ENCODE measurements at places on chromosomes 5 and 9. TPM values are rescaled to one million over a fixed set of nuclear protein-coding genes. Genes with fewer than 3 reads are reported as not detected.

DNA sequence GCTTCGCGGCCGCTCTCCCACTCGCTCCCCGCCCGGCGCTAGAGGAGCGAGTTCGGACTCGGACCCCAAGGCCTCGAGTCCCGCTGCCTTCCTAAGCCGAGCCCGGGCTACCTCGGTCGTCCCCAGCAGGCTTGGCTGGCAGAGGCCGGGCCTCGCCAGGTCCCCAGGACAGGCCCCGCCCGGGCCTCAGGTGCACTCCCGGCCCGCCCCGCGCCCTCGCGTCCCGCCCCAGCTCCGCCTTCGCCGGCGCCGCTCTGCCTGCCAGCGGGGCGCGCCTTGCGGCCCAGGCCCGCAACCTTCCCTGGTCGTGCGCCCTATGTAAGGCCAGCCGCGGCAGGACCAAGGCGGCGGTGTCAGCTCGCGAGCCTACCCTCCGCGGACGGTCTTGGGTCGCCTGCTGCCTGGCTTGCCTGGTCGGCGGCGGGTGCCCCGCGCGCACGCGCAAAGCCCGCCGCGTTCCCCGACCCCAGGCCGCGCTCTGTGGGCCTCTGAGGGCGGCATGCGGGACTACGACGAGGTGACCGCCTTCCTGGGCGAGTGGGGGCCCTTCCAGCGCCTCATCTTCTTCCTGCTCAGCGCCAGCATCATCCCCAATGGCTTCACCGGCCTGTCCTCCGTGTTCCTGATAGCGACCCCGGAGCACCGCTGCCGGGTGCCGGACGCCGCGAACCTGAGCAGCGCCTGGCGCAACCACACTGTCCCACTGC is at the start of gene SLC22A5:
TSS of gene SLC22A5 (plus strand) at position 237 of the 707 bp plus-strand sequence. CDS start at position 500, 263 bp downstream.
- peak; percentile 83 for DNase-seq

GABRA1 gene
- not detected for total RNA-seq

DNA sequence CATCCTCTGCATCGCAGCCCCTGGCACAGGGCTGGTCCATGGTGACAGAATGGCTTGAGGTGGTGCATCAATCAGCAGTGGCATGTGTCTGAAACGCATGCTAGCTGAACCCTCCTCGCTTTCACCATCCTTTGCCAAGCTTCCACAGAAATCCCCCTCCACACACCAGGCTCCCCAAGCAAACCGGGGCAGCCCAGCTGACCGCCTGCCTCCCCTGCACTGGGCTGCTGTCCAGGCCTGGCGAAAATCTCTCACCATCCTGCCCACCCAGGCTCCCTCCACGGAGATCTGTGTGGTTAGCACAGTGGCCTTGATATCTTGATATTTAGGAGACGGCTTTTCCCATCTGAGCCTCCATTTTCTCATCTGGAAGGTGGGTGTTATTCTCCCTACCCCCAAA is 905 bp upstream of the HRH2 start:
- DNase-seq: no peak

GRCh38 chr9:93316726-93317494 is 133.0 kb downstream of the WNK2 start:
- no peak for DNase-seq

GRCh38 chr5:73909474-73909873 is 283.5 kb downstream of the ARHGEF28 start:
- DNase-seq: no peak

DNA sequence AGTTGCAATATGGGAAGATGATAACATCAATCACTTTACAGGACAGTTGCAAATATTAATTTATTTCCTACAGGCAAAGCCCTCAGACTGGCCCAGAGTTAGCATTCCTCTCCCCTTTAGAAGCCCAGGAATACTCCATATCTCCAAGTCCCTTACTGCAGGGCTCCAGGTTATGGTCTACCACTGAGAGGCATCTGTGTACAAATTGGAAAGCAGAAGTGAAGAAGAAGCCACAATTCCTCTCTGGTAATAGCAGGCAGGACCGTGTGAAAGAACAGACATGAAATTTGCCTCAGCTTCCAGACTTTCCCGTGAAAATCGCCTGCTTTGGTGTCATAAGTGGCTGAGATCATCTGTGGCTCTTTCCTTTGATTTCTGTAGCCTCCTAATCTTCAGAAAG is 289.6 kb downstream of the GLIS3 start:
- no peak for DNase-seq

DNA sequence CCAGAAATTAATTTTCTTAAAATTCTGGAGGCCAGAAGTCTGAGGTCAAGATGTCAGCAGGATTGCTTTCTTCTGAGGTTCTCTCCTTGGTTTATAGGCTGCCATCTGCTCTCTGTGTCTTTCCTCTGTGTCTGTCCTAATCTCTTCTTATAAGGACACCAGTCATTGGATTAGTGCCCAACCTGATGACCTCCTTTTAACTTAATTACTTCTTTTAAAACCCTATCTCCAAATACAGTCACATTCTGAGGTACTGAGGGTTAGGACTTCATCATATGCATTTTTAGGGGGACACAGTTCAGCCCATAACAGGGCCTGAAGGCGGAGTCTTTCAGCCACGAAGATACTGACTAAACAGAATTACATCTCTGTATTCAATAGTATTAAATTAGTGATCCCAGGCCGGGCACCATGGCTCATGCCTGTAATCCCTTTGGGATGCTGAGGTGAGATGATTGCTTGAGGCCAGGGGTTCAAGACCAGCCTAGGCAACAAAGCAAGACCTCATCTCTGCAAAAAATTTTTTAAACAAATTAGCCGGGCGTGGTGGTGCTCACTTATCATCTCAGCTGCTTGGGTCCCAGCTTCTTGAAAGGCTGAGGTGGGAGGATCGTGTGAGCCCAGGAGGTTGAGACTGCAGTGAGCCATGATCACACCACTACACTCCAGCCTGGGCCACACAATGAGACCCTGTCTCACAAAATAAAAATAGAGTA is 5.9 kb upstream of the RPS6 start:
- no peak for DNase-seq

GRCh38 chr5:16483361-16483760 is 17.8 kb upstream of the ZNF622 start:
- no peak for DNase-seq
